AG04449 (cell line): ENCODE measurements at places on chromosomes 5 and 9.

GRCh38 chr9:114619191-114619761 lies 8.2 kb downstream of the TMEM268 start:
- no peak for DNase-seq

GRCh38 chr9:35871545-35871944 lies 1.3 kb upstream of the OR13J1 start:
- DNase-seq = no peak

- no peak for DNase-seq
Observed at GRCh38 chr9:5361326-5362010, 21.8 kb upstream of the RLN1 start.

DNA sequence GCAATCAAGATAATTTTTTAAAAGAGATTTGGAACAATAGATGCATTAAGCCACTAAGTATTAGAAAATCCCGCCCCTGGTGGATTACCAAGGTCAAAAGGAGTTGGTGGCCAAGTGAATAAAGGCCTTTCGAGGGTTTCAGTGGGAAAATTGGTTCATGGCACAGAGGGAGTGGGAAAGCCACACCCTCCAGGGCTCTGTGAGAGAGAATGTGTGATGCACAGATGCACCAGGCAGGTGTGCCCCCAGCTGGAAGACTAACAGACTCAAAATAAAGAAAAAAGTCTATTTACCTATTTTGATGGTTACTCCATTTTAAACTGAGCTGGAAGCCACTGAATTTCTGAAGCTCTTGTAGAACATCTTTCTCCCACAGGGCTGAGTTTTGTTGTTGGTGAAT lies 278.0 kb downstream of the DRD1 start:
- DNase-seq = no peak

- no peak for DNase-seq
Observed at GRCh38 chr9:89810431-89810830, 205.6 kb downstream of the GADD45G start.

- no peak for DNase-seq
Observed at GRCh38 chr5:99099691-99100090, 170.9 kb upstream of the CHD1 start.

GRCh38 chr9:326667-327066 lies 112.0 kb downstream of the DOCK8 start:
- DNase-seq = no peak

DNA sequence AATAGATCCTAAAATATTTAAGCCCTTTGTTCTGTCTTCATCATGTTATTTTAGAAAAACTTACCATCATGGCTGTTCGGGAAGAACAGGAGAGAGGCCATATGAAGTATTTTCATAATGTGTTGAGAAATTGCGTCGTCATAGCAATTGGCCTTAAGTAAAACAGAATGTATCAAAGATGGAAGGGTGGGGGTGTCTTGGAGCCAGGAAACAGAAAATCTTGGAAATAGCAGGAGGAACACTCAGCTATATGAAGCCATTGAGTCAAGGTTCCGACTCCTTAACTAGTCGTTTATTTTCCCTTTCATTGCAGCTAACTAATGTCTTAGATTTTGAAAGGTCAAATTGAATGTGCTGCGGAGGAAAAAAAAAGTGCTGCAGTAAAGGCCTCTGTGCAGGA lies 1.3 kb downstream of the SPTAN1 start:
- DNase-seq = no peak

DNA sequence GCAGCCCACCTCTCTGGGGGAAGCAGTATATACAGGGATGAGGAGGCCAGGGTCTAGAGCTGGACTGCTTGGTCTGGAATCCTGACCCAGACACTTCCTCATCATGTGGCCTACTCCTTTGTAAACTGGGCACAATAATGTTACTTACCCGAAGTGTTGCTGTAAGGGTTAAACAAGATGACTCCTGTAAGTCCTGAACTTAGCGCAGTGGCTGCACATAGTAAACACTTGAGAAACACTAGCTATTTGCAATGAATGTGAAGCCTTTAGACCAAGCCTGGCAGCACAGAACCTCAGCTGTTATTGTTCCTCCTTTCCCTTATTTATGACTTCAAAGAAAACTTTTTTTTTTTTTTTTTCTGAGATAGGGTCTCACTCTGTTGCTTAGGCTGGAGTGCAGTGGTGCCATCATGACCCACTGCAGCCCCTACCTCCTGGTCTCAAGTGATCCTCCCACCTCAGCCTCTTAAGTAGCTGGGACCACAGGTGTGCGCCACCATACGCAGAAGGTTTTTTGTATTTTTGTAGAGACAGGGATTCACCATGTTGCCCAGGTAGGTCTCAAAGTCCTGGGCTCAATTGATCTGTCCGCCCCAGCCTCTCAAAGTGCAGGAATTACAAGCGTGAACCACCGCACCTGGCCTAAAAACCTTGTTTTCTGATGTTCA lies 96.2 kb upstream of the IL6ST start:
- DNase-seq = no peak

- no peak for DNase-seq
Observed at GRCh38 chr5:84080908-84081307, 303.8 kb downstream of the EDIL3 start.

DNA sequence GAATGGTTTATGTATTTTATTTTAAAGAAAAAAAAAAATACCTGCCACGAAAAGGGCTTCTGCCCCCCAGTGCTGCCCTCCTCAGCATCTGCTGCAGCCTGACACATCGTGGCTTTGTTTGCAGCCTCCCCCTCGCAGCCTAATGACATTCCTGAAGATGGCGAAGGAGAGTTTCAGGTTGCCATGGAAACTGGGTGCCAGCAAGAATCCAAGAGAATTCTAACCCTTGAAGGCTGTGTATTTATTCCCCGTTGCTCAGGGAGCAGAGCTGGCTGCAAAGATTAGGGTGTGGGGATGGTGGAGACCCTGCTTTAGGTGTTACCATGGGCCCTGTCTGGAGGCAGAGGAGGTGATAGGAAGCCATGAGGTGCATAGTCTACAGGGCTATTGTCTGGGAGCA lies 126.6 kb downstream of the NSG2 start:
- no peak for DNase-seq

DNA sequence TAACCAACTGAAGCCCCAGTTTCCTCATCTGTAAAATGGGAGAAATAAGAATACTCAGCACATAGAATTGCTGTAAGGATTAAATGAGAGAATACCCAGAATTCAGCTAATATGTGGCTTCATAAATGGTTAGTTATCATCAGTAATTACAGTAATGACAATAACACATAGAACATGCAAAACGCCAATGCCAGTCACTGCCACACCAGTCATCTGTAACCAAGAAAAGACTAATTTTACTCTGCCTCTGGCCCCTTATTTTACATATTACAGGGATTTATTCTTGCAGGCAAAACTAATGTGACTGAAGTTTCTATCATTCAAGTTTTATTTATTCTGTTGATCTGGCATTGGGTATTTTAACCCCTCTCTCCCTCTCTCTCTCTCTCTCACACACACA lies 46.5 kb downstream of the EBF1 start:
- no peak for DNase-seq

DNA sequence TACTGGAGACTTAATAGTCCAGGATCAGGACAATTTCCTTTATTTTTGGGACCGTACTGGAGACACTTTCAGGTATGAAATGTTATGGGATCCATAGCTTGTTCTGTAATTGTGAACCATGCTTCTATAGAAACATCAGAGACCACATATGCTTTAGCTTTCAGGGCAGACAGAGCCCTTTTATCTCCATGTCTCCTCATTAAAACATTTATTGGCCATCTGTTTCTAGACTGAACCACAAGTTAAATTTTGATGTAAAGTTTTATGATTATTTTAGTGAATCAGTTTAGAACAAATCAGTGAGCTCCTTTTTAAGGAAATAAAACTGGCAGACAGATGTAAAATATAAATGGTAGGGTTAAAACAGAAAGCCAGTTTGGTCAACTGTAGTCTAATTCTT lies 62.0 kb downstream of the SLC27A6 start:
- no peak for DNase-seq

GRCh38 chr5:89968958-89969381 lies 440.6 kb downstream of the CETN3 start:
- no peak for DNase-seq

- no peak for DNase-seq
Observed at GRCh38 chr5:80302636-80303035, 17.2 kb upstream of the SPZ1 start.

DNA sequence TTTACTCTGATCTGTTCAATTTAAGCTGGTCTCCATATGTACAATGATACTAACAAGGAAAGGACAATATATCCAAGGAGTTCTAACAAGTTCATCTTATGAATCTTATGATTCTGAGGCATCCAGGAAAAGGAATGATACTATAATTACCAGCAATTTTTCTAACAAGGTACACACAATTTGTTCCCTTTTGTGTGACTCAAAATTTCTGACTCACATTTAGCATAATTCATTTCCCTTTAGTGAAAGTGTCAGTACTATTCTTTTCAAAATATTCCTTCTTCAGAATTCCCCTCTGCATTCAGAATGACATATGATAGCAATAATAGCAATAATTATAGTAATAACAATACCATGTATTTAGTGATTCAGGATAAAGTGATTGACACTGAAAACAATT lies 594.8 kb downstream of the DMRTA1 start:
- DNase-seq = no peak

DNA sequence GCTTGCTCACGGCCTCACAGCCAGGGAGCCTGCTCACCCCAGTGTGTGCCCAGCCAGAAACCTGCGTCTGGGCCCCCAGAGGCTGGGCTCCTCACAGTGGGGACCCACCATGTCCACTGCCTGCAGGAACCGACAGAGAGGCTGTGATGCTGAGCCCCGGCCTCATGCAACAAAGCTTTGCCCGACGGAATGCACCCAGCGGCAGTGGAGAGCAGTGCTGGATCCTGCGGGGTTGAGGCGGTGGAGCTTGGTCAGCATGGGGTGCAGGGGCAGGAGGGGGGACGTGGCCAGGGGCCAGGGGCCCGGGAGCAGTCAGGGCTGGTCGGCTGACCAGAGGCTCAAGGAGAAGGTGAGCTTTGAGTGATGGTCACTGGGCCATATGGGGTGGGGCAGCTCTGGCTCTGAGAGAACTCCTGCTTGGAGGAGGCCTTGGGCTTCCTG lies 7.7 kb upstream of the CEP72 start:
- DNase-seq = no peak

- DNase-seq = no peak
Observed at GRCh38 chr5:175328176-175328575, 115.8 kb downstream of the DRD1 start.

GRCh38 chr5:154359221-154359573 lies 86.6 kb upstream of the SAP30L start:
- no peak for DNase-seq
